CD4-positive, alpha-beta T cell (primary cell): ENCODE measurements at places on chromosomes 5 and 9.
A peak's percentile ranks its signal among the peaks of the same experiment; 100 is the strongest.

- no peak for DNase-seq
These were observed 22.9 kb upstream of the NREP start for GRCh38 chr5:111779922-111780292.

- DNase-seq: no peak
These were observed 20.4 kb upstream of the UGCG start for GRCh38 chr9:111876179-111876578.

GRCh38 chr5:127320032-127320965 lies 29.7 kb downstream of the MEGF10 start:
- DNase-seq: no peak

GRCh38 chr9:9970514-9970913 lies 642.3 kb downstream of the PTPRD start:
- no peak for DNase-seq

GRCh38 chr9:34566322-34566721 lies 23.2 kb downstream of the CNTFR start:
- DNase-seq: no peak

- no peak for DNase-seq
These were observed 52.3 kb downstream of the RGS3 start for GRCh38 chr9:113515862-113516261.

DNA sequence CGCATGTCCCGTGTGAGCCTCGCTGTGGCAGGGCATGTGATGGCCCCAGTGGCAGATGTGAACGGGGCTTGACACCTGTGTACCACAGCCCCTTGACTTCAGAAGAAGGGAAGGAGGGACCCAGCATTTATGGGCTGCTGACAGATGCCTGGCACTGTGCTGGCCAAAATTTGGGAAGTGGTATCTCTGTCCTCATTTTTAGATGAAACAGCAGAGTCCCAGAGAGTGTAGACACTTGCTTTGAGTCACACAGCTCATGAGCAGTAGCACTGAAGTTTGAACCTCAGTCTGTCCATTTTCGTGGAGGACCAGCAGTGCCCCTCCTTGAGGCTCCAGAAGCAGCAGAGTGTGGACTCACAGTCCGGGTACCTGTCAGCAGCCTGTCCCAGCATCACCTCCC lies 16.5 kb downstream of the NEK6 start:
- no peak for DNase-seq

GRCh38 chr9:29773676-29774075 lies 2200.4 kb upstream of the C9orf72 start:
- no peak for DNase-seq

- DNase-seq: no peak
These were observed 309.0 kb upstream of the FBXL7 start for GRCh38 chr5:15191012-15191411.

- DNase-seq: peak; percentile 85
These were observed 62.5 kb downstream of the CYFIP2 start for GRCh38 chr5:157328277-157328912.

DNA sequence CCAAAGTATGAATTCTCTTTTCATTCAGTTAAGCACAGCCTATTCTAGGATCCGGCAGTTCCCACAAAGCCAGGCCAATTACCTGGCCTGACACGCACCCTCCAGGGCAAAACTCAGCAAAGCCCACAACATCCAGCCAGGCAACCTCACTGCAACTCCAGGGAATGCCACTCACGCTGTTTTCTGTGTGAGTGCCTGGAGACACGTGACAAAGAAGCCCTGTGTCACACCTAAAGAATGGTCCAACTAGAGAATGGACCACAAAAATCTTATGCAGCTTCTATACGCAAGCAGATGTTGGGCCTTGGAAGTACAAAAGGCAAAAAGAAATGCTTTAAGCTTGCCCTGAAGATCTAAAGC lies 20.2 kb downstream of the RETREG1 start:
- DNase-seq: no peak

DNA sequence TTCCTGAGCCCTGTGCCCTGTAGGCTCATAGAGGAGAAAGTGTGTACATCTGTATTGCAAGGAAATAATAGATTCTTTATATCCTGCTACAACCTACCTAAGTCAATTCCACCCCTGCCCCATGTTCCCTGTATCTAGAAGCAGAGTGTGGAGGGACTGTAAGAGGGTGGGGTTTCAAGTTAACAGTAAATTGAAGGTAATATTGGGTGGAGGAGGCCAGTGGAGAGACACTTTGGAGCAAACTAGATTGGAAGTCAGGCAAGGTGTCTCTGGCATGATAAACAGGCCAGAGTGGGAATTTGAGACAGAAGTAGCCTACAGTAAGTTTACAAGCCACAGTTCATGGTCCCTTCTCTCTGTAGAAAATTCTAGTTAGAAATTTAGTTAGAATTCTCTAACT lies 2.3 kb upstream of the HEMGN start:
- no peak for DNase-seq

GRCh38 chr9:137032858-137033257 lies 970 bp upstream of the FUT7 start:
- peak; percentile 63 for DNase-seq

- DNase-seq: no peak
These were observed 201.4 kb downstream of the BRINP1 start for GRCh38 chr9:119167876-119168275.

DNA sequence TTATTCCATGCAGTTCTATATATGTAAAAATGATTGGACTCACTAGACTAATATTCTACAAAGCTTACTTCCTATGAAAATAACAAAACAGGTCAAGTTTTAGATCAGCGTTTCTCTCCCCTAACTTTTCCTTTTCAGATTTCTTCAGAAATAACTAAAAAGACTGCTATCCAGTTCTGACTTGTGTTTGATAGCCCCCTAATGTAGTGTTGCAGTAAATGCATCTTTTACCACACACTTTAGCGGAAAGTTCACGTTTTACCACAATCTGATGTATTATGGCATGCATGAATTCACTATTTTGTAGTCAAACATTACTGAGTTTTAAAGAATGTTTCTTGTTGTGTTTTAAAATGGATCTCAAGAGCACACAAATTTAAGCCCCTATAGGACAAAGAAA lies 292.7 kb downstream of the RAB3C start:
- DNase-seq: no peak

- no peak for DNase-seq
These were observed 18.5 kb upstream of the LAMC3 start for GRCh38 chr9:130990306-130990977.

- DNase-seq: no peak
These were observed 14.8 kb upstream of the TMC1 start for GRCh38 chr9:72506615-72507014.

DNA sequence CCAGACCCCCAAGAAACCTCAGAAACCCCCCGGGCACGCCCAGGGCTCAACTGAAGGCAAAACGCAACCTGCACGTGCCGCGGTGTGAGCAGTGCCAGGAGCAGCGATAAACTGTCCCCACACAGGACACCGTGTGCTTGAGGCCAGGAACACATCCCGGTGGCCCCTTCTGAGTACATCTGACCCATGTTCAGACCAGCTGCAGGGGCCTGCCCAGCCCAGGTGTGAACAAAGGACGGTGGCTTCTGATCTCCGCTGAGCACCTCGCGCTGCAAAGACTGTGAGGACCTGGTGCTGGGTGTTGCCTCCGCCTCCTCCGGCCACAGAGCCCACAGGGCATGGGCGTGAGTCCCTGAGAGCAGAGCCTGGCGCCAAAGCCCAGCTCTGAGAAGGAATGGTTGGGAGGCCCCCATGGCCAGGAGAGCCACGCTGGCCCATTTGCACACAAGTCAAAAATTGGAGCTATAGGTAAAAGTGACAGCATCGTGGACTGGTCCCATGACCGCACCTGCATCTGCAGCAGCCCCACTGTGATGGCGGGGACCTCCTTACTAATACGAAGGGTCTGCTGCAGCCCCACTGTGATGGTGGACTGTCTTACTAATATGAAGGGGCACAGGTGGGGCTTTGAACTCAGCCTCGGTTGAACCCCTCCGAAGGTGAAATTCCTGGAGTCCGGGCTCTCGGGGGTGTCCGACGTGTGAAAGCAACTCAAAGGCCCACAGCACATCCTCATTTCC lies 31.5 kb downstream of the NDUFS6 start:
- DNase-seq: no peak

DNA sequence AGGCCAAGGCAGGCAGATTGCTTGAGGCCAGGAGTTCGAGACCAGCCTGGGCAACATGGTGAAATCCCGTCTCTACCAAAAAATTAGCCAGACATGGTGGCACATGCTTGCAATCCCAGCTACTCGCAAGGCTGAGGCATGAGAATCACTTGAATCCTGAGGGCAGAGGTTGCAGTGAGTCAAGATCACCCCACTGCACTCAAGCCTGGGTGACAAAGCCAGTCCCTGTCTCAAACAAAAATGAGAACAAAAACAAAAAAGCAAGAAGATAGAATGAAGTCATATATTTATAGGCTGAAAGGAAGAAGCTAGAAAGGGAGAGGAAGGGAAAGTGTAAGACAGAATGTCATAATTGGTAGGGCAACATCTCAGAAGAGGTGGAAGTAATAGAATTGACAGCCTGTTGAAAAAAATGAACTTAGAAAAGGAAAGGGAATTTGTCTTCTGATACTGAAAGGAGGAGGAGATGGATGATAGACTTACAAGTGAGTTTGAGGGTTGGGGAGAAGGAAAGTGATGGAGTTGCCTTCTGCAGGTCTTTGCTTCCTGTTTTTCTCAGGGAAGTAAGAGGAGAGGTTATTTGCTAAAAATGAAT lies 32.2 kb downstream of the CARD6 start:
- DNase-seq: no peak

- no peak for DNase-seq
These were observed 1.7 kb upstream of the SLC38A9 start for GRCh38 chr5:55713871-55714270.

DNA sequence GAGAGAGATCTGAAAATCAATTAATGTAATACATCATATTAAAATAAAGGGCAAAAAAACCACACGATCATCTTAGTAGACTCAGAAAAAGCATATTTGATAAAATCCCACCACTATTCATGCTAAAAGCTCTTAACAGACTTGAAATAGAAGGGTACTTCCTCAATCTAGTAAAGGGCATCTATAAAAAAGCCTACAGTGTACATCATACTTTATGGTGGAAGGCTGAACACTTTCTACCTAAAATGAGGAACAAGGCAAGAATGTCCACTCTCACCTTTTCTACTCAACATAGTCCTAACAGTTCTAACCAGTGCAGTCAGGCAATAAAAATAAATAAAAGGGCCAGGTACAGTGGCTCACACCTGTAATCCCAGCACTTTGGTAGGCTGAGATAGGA lies 38.9 kb downstream of the POLK start:
- DNase-seq: no peak

GRCh38 chr9:3457175-3457574 lies 68.6 kb downstream of the RFX3 start:
- DNase-seq: no peak

DNA sequence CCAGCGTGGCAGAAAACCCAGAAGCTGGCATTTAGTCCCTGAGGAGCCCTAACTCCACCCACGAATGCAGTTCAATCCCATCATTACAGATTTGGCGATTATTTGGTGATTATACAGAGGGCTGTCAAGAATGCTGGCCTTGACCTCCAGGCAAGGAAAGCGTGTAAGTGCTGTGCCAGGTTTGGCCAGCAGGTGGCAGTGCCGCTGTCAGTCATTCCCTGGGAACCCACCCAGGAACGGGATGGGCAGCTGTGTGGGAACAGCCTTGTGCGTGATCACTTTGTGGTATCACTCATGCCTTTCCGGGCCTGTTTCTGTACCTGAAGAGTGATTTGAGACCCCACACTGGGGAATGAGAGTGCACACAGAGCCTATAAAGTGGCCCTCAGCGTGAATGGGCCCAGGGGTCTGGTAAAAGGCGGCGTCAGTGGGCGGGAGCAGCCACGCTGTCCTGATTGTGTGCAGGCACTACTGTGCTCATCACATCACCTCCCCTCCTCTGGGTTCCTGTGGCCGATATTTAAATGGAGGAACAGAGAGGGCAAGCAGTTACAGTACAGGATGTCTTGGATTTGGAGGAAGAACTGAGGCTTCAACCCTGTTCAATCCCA lies 215.6 kb downstream of the ROR2 start:
- DNase-seq: peak; percentile 47

DNA sequence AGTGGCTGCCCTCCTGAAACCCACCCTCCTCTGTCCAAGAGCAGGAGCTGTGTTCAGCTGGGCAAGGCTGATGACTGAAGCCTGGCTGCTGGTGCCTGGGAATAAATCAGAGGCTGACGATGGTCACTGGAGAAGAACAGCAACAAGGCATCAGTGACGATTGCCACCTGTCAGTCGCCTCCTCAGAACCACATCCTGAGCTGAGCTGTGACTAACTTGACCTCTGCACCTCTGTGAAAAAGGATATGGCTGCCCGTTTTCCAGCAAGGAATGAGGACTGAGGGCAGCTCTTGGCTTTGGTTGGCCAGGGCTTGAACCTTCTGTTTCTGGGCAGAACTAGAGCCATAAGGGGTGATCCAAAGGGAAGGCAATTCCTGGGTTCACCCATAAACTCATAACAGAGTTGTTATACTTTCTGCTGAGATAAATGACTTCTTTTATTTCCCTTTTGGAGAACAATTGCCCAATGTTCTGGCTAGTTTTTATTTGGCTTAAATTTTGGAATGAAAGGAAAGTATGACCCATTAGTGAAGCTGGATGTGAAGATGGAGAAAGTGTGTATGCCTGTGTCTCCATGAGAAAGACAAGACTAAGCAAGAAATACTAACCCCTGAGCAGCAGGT lies 40.1 kb downstream of the TRIP13 start:
- DNase-seq: no peak

DNA sequence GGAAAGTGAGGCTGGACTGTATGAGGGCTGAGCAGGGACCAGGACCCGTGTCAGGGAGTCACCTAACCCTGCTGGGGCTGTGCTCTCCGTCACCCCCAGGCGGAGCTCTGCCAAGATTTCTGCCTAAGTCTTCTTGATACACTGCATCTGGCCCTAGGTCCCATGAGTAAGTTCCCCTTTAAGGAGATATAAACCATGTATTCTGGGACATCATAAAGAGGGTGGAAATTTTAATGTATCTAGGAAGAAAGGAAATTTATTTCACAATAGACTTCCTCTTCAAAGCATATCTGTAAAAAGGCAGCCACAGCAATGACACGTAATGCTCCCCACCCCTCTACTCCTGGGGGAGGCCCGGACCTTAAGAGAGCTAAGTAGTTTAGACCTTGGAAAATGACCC lies 183.4 kb downstream of the FBXL7 start:
- DNase-seq: no peak

DNA sequence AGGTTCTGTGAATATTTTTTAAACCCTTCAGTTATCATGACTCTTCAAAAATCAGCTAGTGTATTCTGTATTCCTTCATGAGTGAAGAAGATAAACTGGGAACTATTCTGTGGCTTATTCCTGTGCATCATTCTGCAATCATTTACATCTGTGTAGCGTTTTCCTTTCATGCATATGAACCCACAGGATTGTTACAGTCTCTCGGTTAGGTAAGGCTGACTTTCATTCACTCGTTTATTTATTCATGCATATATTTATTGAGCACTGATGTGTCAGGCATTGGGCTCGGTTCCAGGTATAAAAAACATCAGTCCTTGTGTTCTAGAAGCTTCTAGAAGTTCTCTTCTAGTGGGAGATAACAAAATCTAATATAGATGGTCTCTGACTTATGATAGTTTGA lies 318.4 kb downstream of the MAN2A1 start:
- no peak for DNase-seq
